T-cell (primary cell): ENCODE measurements at places on chromosomes 11 and 22. TPM values are rescaled to one million over a fixed set of nuclear protein-coding genes. Genes with fewer than 3 reads are reported as not detected.
A peak's percentile ranks its signal among the peaks of the same experiment; 100 is the strongest.

DNA sequence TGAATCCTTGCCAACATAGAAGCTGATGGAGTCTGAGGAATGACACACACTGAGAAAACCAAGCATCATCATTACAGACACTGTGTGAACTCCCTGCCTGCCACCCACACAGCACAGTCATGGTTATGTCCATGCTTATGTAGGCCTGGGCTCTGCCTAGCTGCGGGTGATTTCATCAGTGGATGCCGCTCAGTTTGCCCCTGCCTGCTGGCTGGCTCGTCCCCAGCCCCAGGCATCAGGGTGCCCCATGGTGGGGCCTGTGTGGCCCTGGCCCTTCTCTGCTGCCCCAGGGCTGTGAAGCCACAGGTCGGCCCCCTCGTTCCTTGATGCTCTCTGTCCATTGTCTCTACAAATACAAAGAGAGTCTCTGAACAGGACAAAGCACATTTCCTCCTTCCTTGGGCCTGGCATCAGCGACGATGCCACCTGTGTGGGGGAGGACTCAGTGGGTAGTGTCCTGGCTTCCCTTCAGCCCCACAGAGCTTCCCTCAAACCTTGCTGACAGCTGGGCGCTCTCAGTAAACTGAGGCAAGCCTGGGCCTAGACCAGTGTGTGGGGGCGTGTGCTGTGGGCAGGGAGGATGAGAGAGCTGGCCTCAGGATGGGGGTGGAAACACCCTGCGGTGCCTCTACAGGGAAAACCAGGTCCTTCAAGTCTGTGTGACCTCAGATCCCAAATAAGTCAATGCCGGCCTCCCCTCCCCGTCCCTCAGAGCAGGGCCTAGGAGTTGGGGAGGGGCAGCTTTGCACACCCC is 20.0 kb upstream of the TUB start:
- no peak overlapping the region for H3K27ac ChIP-seq
- no peaks in the 10 kb centered on the region for H3K27me3 ChIP-seq
- no peak for DNase-seq
- no peak overlapping the region for H3K4me3 ChIP-seq
- H3K4me1 ChIP-seq, result no peaks in the 10 kb centered on the region

The P2RY6 gene
- not detected for total RNA-seq

DNA sequence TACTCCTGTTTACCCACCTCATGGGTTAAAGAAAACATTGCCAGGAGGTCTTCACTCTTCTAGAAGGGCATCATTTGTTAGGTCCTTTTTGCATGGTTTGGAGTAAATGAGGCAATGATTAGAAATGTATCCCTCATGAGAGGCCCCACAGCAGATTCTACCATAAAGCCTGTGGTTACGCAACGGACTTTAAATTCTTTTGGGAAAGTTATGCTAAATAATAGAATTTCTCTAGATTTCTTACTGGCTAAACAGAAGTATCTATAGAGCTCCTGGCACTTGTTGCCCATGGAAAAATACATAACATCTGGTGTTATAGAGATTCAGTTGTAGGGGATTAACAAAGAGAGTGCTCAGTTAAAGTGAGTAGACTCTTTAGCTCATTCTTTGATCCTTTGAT is 15.1 kb upstream of the ATXN10 start:
- H3K27ac ChIP-seq, result no peak overlapping the region
- H3K4me1 ChIP-seq, result no peaks in the 10 kb centered on the region
- no peak overlapping the region for H3K4me3 ChIP-seq
- H3K27me3 ChIP-seq, result no peaks in the 10 kb centered on the region

GRCh38 chr11:74694136-74694930 is 36.9 kb downstream of the CHRDL2 start:
- H3K4me3 ChIP-seq, result no peak overlapping the region
- no peak for DNase-seq
- H3K27me3 ChIP-seq, result no peaks in the 10 kb centered on the region
- no peak overlapping the region for H3K27ac ChIP-seq

- no peak overlapping the region for H3K4me3 ChIP-seq
- H3K4me1 ChIP-seq, result no peaks in the 10 kb centered on the region
- H3K27ac ChIP-seq, result no peak overlapping the region
- DNase-seq, result no peak
- H3K36me3 ChIP-seq, result no peaks in the 10 kb centered on the region
- H3K27me3 ChIP-seq, result no peaks in the 10 kb centered on the region
These were observed 6.8 kb upstream of the SERGEF start for GRCh38 chr11:18019650-18020049.

DNA sequence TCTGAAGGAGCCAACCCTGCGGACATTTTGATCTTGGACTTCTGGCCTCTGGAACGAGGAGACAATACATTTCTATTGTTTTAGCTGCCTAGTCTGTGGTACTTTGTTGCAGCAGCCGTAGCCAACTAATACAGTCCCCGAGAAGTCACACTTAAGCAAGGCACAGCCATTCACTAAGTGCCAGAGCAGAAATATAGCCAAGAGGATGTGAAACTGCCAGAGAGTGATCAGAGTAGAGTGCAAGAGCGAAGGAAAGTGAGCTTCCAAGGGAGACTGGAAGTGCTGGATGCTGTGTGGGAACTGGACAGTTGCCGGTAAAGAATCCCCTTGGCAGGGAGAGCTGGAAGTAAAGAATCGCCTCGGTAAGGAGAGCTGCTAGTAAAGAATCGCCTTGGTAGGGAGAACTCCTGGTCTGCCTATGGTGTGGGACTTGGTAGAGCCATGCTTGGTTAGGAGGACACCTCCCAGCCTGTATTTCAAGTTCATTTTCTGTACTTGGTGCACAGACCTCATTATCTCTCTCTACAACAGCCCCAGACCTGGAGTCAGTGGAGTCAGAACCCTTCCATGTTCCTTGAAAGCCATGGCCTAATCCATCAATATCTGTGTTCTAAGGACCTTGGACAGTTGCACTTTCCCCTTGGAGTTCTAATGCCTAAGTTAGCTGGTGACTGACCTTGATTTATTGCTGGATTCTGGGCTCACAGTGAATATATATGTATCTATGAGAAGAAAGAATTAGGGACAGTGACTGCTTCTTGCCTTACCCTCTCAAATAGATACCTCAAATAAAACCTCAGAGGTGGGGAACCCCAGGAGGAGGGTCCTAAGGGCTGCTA is 162.1 kb downstream of the LDLRAD3 start:
- H3K27ac ChIP-seq, result no peak overlapping the region
- H3K36me3 ChIP-seq, result no peaks in the 10 kb centered on the region
- no peaks in the 10 kb centered on the region for H3K4me1 ChIP-seq

The NAV2 gene
- 1.4 TPM for total RNA-seq

- H3K36me3 ChIP-seq, result no peaks in the 10 kb centered on the region
- no peak overlapping the region for H3K4me3 ChIP-seq
- peaks cover 3% of the 10 kb centered on the region for H3K4me1 ChIP-seq
- DNase-seq, result no peak
These were observed 161.8 kb downstream of the SPON1 start for GRCh38 chr11:14124350-14124749.

GRCh38 chr11:46342239-46342638 is 5.0 kb upstream of the DGKZ start:
- no peaks in the 10 kb centered on the region for H3K27me3 ChIP-seq
- no peak overlapping the region for H3K4me3 ChIP-seq
- peaks cover 75% of the 10 kb centered on the region for H3K4me1 ChIP-seq
- peaks cover 4% of the 10 kb centered on the region for H3K36me3 ChIP-seq
- DNase-seq, result no peak
- peak overlapping the region; percentile 26 for H3K27ac ChIP-seq

- H3K27ac ChIP-seq, result no peak overlapping the region
- no peak for DNase-seq
- no peaks in the 10 kb centered on the region for H3K4me1 ChIP-seq
- no peak overlapping the region for H3K4me3 ChIP-seq
- no peaks in the 10 kb centered on the region for H3K27me3 ChIP-seq
These were observed 74.2 kb downstream of the KCNQ1 start for GRCh38 chr11:2518983-2519340.

The C22orf31 gene
- total RNA-seq, result not detected

DNA sequence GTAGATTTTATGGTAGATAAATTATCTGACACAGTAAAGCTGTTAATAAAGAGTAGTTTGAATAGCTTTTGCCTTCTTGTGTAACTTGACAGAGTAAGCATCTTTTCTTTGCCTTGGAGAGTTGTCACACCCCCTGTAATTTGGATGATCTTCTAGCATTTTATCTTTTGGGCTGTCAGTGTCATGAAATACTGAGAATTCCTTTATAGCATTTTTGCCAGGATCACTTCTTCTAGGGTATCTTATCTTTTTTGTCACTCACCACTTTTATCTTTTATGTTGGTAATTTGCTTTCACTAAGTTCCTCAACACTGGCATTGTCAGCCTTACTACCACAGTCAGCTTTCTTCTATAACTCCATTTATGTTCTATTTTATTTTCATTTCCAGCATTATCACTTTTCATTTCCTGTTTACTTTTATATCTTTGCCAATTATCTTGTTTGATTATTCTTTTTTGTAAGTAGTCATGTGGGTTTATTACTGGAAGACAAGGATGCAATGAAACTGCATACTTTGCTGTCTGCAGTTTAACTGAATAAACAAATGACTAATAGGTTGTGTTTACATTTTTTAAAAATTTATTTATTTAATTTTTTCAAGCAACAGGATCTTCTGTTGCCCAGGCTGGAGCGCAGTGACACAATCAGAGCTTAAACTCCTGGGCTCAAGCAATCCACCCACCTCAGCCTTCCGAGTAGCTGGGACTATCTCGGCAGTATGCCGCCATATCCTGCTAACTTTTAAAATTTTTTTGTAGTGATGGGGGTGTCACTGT is 28.1 kb upstream of the ACAT1 start:
- no peaks in the 10 kb centered on the region for H3K27me3 ChIP-seq
- no peak overlapping the region for H3K4me3 ChIP-seq
- no peak overlapping the region for H3K27ac ChIP-seq
- H3K36me3 ChIP-seq, result peaks cover 54% of the 10 kb centered on the region
- no peaks in the 10 kb centered on the region for H3K4me1 ChIP-seq

The SLC15A3 gene
- total RNA-seq, result 5.4 TPM
